DMS53 (cell line): ENCODE measurements at places on chromosomes 2 and 18.

GRCh38 chr2:72089537-72089936 is 58.1 kb downstream of the CYP26B1 start:
- DNase-seq = no peak

DNA sequence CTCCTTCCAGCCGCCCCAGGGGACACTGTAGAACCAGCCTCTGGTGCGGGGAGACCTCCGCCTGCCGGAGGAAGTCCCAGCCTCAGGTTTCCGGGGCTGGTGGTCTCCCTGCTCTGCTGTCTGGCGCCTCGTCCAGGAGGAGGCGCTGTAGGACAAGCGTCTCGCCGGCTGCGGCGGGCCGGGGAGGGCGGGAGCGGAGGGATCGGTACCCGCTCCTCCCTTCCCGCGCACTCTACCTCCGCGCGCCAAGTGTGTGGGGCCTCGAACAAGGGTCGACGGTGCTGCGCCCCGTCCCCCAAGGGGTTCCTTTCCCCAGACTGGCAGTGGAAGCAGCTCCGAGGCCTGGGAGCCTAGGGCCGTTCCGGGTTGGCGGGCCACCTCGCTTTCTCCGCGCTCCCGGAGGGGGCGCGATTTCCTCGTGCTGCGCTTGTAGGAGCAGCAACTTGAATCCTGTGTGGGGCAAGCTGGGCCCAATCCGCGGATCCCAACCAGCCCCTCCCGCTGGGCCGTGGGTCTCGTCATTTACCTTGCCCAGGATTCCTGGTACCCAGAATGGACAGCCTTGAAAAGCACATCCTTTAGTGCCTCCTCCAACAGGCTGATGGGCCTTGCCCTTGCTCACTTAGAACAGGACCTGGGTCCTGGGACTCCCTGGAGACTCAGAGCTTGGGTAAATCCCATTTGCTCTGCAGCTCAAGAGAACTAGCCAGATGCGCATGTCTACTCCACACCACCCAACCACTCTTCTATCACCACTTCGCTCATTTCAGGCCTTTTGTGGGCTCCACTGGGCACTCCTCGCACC is 10.6 kb upstream of the HOXD4 start:
- DNase-seq = peak; percentile 95

GRCh38 chr2:109629867-109630266 is 15.7 kb downstream of the SOWAHC start:
- no peak for DNase-seq

GRCh38 chr2:8225266-8225665 is 456.6 kb upstream of the ID2 start:
- DNase-seq = no peak

DNA sequence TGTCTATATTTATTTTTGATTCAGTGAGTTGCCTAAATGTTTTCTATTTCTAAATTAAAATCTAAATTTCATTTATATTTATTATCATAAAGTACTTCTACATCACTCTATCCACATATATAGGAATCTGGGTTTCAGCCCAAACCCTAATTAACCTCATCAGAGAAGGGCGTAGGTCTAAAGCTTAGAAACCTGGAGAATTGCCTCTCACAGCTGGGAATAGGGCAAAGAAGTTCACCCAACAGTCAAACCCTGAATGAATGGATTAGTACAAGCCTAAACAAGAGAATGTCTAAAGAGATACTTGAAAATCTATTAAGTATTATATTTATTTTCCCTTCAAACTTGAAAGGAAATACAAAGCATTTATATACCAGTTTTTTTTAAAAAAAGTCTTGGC is 26.2 kb downstream of the TFPI start:
- no peak for DNase-seq

- peak; percentile 91 for DNase-seq
These were observed 1.4 kb upstream of the GAD1 start for GRCh38 chr2:170815311-170815710.

DNA sequence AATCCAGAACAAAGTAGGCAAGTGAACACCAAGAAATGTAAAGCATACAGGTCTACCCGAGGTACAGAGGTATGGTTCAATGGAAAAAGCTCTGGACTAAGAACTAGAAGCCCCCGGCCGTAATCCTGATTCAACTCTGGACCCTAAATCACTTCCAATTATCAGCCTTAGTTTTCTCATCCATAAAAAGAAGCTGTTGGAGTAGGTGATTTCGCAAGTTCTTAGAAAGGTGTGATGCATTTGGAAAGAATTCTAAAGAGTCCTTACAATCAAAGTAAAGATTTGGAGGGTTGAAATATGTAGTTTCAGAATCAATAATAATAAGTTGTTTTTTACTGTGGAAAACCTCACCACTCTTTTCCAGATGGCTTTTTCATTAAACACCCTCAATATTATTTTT is 622.1 kb upstream of the ID2 start:
- no peak for DNase-seq

DNA sequence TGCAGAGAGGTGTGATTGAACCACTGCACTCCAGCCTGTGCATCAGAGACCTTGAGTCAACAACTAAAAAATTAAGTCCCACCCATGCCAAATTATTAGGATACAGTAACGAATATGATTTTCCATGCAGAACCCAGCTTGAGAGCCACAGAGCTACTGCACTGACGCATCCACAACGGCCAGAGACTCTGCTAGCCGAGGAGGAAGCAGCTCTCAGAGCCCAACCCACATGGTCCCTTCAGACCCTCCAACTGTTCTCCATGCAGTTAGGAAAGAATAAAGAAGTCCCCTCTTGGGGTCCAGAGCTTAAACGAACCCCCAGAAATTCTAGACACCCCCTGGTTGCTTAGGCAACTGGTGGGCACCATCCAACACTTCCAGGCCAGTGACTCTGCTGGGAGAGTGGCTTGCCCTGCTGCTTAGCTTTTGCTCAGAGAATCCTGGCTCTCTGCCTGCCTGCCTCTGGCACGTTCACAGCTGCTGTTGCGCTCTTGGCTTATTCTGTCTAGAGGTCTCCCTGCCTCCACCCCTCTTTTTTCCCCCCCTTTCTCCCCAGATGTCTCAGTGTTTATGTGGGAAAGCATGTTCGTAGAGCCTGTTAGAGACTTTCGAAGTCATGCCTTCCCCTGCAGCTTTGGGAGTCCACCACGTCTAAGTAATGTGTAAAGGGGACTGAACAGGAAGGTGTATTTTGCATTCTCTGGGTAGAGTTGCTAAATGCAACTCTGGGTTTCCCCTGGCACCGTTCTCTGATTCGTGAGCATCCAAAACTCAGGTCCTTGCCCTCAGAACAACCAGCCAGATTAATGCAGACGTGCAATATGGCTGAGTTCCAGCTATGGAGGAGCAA is 26.0 kb upstream of the SP3 start:
- no peak for DNase-seq

DNA sequence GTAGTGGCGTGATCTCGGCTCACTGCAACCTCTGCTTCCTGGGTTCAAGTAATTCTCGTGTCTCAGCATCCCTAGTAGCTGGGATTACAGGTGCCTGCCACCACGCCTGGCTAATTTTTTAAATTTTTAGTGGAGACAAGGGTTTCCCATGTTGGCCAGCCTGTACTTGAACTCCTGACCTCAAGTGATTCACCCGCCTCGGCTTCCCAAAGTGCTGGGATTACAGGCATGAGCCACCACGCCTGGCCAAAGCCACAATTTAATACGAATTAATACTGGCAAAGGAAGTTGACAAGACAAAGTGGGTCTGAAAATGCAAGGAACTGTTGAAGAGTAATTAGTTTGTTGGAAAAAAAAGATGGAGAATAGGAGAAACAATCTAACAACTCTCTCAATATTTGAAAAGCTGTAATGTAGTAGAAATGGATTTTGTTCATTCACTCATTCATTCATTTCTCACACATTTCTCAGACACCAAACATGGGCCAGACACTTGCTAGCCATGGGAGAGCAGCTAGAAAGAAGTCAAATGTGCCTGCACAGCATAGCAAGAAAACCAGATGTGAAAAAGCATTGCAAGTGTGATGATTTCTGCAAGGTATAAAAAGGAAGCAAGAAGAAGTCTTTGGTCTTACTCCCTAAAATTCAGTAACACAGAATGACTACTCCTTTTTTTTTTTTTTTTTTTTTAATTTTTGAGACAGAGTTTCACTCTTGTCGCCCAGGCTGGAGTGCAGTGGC is 39.4 kb upstream of the ATL2 start:
- DNase-seq = no peak

- DNase-seq = no peak
These were observed 14.8 kb upstream of the PSD4 start for GRCh38 chr2:113158884-113159553.

DNA sequence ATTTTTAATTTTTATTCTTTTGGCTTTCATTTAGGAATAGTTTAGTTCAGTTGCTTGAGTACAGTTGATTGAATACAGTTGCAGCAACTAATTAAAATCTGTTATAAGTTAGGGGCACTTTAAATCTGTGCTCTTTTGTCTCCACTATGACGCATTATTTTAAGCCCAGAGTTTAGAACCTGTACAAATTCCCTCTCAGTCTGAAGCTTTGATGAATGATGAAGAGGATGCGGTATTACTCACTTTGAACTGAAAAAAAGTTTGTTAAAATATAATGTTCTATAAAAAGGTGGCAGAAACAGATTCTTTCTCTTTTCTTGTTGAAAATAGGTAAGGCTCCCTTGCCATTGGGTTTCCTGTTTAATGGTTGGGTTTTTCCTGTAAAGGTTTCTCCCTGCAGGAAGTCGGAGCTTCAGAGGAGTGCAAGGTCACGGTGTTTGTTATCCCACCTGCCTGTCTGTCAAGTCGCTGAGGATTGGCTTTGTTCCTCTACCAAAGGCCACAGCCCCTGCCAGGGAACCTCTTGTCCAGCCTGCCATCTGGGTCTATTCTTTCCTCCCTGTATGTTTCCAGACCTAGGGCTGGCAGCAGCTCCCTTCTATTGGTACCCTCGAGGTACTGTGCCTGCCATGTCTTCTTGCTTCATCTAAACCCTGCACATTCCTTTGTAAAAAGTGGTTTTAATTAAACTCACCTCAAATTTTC is 43.8 kb upstream of the FN1 start:
- DNase-seq = peak; percentile 21

DNA sequence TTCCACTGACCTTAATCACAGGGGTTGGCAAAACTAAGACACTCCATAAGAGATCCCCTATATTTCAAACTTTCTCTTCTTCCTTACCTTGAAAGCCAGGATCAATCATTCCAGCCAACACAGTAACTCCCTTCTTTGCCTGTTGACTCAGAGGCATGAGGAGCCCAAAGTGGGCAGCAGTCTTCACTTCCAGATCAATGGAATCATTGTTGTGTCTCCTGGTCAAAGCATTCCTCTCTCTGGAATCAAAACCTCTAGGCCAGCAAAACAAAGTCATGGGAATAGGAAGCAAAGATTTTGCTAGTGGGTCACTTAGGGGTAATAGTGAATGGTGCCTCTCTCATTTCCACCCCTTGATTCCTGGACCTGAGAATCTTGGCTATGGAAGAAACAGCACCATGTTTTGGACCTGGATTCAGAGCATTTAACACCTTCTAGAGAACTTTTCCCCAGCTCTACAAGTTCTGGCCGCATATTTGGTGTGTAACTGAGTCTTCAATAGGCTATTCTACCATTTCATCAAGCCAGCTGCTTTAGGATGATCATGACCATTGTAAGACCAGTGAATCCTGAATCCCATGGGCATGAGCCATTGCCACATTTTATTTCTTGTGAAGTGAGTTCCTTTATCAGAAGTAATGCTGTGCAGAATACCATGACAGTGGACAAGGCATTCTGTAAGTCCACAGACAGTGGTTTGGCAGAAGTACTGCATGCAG is 65.7 kb upstream of the SERPINE2 start:
- DNase-seq = no peak

DNA sequence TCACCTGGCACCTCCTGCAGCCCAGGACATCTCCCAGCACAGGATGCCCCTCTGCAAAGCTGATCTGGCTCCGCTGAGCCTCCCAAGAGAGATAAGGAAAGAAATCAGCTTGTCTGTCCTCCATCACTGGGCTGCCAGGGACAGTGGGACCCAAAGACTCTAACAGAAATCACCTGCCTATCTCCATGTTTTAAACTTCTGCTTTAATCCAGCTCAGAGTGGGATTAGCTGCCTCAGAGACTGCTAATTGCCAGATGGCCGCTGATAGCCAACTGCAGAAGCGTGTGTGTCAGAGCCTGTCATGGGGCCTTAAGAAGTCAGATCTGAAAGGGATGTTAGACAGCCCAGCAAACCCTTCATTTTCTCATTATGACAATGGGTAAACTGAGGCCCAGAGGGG is 389.4 kb upstream of the KLHL29 start:
- DNase-seq = no peak

DNA sequence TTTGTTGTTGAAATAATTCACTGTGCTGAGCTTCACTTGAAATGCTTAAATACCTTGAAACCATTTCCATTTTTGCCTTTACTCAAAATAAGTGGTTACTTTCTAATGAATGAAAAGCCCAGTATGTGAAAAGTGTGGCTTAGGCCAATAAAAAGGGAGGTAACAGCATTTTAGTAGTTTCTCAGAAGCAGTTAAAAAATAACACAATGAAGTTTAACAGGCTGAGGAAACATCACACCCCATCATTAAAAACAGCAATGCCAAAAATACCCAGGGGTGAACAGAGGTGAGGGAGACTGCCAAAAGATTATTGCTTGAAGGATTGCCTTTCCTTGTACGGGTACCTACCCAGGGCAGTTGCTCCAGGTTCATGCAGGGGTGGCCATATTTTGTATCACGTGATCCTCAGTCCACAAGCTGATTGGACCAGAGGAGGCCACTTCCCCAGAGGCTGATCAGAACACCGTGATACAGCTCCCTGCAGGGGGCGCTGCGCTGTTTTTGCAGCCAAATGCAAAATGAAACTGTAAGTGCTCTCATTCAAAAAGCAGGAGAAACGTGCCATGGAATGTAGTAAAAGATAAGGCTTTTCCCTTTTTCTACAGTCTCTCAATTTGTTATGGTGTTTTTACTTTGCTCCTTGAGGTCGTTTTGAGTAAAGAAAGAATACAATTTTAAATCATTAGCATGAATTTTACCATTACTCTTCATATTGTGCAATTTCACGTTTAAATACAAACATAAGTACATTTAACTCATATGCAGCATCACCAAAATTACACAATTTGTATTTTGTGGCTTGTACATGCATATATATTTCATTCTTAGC is 70.2 kb upstream of the SH3BP4 start:
- peak; percentile 97 for DNase-seq

- peak; percentile 13 for DNase-seq
These were observed 1.2 kb upstream of the CENPA start for GRCh38 chr2:26784570-26785234.
